ENCODE measurements at places on chromosomes 6 and 20. TPM values are rescaled to one million over a fixed set of nuclear protein-coding genes. Genes with fewer than 3 reads are reported as not detected.

- H3K27ac ChIP-seq: no peak overlapping the region
- H3K4me1 ChIP-seq: peaks cover 2% of the 10 kb centered on the region
- no peak overlapping the region for H3K4me3 ChIP-seq
These were observed 25.4 kb upstream of the CST3 start for GRCh38 chr20:23663180-23663579.

- peaks cover 12% of the 10 kb centered on the region for H3K27me3 ChIP-seq
- H3K4me3 ChIP-seq: no peak overlapping the region
- H3K27ac ChIP-seq: no peak overlapping the region
- H3K4me1 ChIP-seq: peaks cover 2% of the 10 kb centered on the region
- H3K36me3 ChIP-seq: no peaks in the 10 kb centered on the region
- DNase-seq: no peak
These were observed 35.8 kb upstream of the IGF2R start for GRCh38 chr6:159933077-159933476.

Gene HLA-DRA
- total RNA-seq: 1,598 TPM

GRCh38 chr20:45783656-45784294 lies 7.9 kb downstream of the WFDC3 start:
- DNase-seq: no peak
- H3K36me3 ChIP-seq: no peaks in the 10 kb centered on the region
- H3K4me1 ChIP-seq: no peaks in the 10 kb centered on the region
- no peak overlapping the region for H3K4me3 ChIP-seq
- no peak overlapping the region for H3K27ac ChIP-seq

- H3K27me3 ChIP-seq: no peaks in the 10 kb centered on the region
- H3K36me3 ChIP-seq: peaks cover 8% of the 10 kb centered on the region
- H3K4me1 ChIP-seq: no peaks in the 10 kb centered on the region
- no peak overlapping the region for H3K4me3 ChIP-seq
- DNase-seq: no peak
- H3K27ac ChIP-seq: no peak overlapping the region
These were observed 104.5 kb downstream of the CTNNBL1 start for GRCh38 chr20:37798312-37798711.

Gene TBXT
- total RNA-seq: not detected

- no peak overlapping the region for H3K27ac ChIP-seq
- H3K4me1 ChIP-seq: no peaks in the 10 kb centered on the region
- no peak overlapping the region for H3K4me3 ChIP-seq
- peaks cover 31% of the 10 kb centered on the region for H3K36me3 ChIP-seq
These were observed 39.2 kb downstream of the PLAGL2 start for GRCh38 chr20:32168184-32168910.

- peaks cover 9% of the 10 kb centered on the region for H3K4me1 ChIP-seq
- H3K36me3 ChIP-seq: no peaks in the 10 kb centered on the region
- peaks cover 25% of the 10 kb centered on the region for H3K27me3 ChIP-seq
These were observed 1.5 kb downstream of the LIN28B start for GRCh38 chr6:104958178-104959025.

- H3K4me3 ChIP-seq: no peak overlapping the region
- H3K36me3 ChIP-seq: no peaks in the 10 kb centered on the region
- no peaks in the 10 kb centered on the region for H3K27me3 ChIP-seq
- no peak overlapping the region for H3K27ac ChIP-seq
These were observed 500.4 kb downstream of the COL12A1 start for GRCh38 chr6:74705451-74705850.

- H3K27ac ChIP-seq: no peak overlapping the region
- no peaks in the 10 kb centered on the region for H3K27me3 ChIP-seq
- no peak overlapping the region for H3K4me3 ChIP-seq
These were observed 119.7 kb downstream of the SH3BGRL2 start for GRCh38 chr6:79750806-79751205.

- H3K36me3 ChIP-seq: no peaks in the 10 kb centered on the region
- H3K4me3 ChIP-seq: no peak overlapping the region
- H3K27ac ChIP-seq: no peak overlapping the region
- no peak for DNase-seq
- H3K27me3 ChIP-seq: no peaks in the 10 kb centered on the region
These were observed 48.7 kb downstream of the SYNE1 start for GRCh38 chr6:152588456-152588855.

DNA sequence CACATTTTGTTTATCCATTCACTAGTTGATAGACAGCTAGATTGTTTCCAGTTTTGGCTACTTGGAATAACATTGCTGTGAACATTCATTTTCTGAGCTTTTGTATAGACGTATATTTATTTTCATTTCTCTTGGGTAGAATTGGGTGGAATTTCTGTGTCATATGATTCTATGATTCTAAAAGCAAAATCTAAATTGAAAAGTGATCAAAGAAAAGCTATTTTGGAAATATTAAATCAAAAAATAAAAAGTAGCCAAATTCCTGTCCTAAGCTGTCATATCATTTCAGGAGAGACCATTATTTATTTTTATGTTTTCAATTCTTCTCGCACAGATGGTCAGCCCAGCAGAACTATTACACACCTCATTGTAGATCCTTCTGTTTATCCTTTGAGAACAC lies 229.2 kb downstream of the COL12A1 start:
- H3K4me1 ChIP-seq: no peaks in the 10 kb centered on the region
- H3K36me3 ChIP-seq: no peaks in the 10 kb centered on the region
- no peak overlapping the region for H3K27ac ChIP-seq

Gene PROKR2
- not detected for total RNA-seq

Gene SEL1L2
- total RNA-seq: not detected

Gene WFDC5
- 0.52 TPM for total RNA-seq

DNA sequence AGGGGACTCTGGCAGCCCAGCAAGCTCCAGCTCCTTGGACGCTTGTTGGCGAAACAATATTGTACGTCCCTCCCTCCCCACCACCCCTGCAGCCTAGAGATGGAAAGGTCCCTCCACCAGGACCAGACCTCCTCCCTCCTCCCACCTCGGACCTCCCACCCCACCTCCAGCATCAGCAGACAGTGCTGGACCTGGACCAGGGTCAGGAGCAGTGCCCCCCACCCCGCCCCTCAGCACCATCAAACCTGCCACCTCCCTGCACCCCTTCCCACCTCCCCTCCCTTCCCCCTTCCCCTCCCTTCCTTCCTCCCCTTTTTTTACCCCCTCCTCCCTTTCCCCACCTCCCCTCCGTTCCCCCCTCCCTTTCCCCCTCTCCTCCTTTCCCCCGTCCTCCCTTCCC lies 98.4 kb downstream of the TAF4 start:
- no peak overlapping the region for H3K4me3 ChIP-seq
- H3K27ac ChIP-seq: no peak overlapping the region
- H3K4me1 ChIP-seq: no peaks in the 10 kb centered on the region
- H3K27me3 ChIP-seq: peaks cover 31% of the 10 kb centered on the region

DNA sequence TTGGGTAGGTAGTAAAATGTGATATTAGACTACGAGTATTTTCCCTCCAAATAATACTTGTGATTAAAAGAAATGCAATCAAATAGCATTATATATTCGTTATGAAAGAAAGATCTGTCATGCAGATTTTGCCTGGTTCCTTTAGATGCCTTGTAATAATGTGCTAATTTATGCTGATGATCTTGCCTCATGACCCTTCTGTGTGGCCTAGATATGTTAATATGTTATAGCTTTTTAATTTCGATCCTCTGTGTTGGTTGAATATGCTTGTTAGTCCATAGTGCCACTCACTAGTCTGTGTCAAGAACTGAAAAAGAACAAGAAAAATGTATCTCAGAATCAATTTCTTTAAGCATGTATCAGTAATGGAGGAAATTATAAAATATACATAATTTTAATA lies 31.9 kb downstream of the CDKAL1 start:
- no peak overlapping the region for H3K4me3 ChIP-seq
- no peaks in the 10 kb centered on the region for H3K27me3 ChIP-seq
- H3K36me3 ChIP-seq: no peaks in the 10 kb centered on the region

DNA sequence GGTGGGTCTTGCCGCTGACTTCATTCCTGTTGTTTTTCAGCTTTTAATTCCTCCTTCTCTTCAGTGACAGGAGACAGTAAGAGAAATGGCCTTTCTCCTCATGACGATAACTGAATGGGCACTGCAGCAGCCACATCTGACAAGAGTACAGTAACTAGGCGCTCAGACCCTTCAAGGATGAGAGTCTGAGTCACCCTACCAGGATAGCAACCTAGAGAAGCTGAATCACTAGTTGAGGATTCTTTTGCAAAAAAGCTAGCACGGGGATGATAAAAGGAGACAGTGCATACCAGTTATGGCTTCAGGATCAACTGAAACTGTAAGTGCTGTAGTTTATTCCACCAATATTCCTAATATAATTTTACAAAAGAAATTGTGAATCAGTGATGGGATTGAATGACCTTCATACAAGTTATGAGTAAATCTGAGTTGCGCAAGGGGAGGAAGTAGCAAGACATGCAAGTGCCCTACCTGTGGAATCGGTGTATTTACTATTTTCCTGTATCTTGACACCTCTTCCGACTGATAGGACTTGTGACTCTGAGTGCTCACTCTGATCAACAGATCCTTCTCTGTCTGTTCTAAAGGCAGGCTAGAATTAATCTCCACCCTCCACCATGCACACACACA lies 161.8 kb upstream of the GRIK2 start:
- no peak overlapping the region for H3K27ac ChIP-seq
- no peak for DNase-seq
- no peak overlapping the region for H3K4me3 ChIP-seq
- H3K4me1 ChIP-seq: no peaks in the 10 kb centered on the region

Gene TMC2
- not detected for total RNA-seq

DNA sequence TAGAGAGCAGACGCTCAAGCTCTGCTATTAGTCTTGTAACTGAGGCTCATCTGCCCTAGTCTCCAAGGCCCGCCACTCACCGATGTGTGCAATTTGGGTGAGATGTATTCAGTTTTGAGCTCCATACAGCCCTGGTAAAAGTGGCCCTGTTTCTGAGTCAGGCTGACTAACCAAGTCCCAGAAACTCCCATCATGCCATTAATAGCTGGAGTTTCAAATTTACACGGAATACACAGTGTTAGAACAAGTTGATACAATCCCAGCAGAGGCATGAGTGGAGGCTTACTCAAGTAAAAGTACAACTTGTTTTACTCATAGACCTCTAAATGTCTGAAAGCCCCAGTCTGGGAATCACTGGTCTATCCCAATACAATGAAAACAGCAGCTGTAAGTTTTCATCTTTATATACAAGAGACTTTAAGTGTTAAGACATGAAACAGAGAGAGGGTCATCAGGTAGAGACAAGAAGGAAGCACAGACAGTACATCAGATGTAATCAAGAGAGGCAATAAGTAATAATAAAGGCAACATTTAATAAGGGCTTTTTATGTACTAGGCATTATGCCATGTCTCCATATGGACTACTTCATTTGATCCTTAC lies 42.4 kb downstream of the RTN4IP1 start:
- no peaks in the 10 kb centered on the region for H3K36me3 ChIP-seq
- no peaks in the 10 kb centered on the region for H3K27me3 ChIP-seq
- H3K27ac ChIP-seq: no peak overlapping the region
- no peak overlapping the region for H3K4me3 ChIP-seq
